IPS DF 6.9 (cell line): ENCODE measurements at places on chromosomes 3 and 15.

GRCh38 chr3:55044486-55044885, 116.6 kb upstream of the LRTM1 start:
- DNase-seq: no peak

DNA sequence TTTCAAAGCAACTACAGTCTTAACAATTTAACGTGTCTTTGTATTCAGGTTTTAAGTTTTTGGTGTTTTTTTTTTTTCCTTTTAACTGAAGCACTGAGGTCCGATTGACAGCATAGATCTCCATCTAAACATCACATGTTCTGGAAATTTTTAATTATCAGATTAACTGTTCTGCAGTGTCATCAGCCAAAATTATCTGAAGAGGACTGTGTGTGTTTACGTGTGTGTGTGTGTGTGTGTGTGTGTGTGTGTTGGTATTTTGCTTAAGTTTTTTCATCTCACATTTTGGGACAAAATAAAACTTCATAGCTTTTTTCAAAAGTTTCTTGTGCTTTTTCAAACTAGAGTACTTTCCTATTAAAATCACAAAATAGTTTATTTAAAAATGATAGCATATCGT, 1.8 kb downstream of the PIK3CA start:
- no peak for DNase-seq

DNA sequence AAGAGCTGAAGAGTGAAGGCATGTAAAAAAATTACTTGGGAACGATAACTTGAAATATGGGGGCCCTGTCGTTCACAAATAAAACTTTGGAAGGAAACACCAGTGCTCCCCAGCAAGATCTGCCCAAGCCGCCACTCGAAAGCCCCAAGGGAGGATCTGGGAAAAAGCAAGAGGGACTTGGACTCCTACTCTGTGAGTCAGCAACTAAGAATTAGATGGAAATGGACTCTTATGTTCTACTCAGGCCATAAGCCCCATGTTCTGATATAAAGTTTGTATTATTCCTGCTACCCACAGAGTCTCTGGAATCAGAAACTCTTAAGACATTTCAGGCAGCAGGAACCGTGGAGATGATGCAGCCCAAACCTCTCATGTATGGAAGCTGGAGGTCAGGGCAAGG, 75.7 kb downstream of the ITGB5 start:
- DNase-seq: no peak

- no peak for DNase-seq
Observed at GRCh38 chr15:62107571-62108121, 40.9 kb downstream of the C2CD4A start.

GRCh38 chr15:69009341-69009740, 5.2 kb upstream of the NOX5 start:
- no peak for DNase-seq

DNA sequence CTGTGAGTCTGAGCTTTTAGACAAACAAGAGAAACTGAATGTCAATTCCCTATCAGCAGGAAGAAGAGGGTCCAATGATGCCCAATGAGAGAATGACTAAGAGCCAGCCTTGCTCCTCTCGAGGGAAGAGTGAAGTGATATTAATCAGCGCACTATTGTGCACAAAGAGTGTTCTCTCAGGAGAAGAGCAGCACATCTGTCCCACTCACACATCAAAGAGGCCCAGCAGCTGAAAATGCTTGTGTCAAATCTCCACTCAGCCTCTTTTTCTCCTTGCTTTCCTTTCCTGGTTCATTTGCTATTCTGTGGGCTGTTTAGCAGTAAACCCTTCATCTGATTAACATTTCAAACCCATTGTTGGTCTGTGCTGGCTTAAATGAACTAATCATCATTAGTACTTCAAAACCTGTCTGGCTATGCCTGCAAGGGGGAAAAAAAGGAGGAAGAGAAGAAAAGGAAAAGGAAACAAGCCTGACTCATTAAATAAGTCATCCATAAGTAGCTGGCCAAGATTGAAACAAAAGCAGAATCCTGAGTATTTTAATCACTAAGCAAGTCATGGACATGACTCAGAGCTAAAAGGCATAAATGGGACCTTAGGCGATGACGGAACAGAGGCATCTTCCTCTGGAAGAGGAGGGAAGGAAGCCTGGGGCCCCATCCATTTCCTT, 912.7 kb downstream of the TUSC7 start:
- no peak for DNase-seq

GRCh38 chr3:54877730-54878129, 50.1 kb downstream of the LRTM1 start:
- DNase-seq: no peak

DNA sequence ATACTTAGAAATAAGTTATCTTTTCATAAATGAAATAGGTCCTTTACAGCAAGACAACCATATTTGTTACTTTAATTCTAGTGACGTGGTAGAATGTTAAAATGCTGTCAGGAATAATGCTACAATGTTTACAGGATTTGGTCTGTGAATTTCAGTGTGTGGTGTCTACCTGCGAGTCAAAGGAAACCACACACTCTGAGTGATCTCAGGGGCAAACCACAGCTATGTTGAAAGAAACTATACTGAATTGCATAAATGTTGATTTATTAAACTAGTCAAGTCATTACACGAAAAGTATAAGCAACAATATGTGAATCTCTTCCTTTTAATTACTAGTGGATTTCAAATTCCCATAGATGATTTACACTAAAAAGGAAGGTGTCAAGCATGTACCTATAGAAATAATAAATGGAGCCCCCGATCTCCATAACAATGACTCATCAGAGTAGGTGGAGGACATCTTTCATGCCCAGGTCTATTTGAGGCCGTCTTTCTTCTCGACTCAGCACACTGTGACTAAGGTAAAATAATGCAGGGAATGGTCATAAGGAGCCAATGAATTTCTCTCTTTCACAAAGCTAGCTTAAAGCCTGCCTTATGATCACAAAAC, 463.0 kb downstream of the ERC2 start:
- no peak for DNase-seq

DNA sequence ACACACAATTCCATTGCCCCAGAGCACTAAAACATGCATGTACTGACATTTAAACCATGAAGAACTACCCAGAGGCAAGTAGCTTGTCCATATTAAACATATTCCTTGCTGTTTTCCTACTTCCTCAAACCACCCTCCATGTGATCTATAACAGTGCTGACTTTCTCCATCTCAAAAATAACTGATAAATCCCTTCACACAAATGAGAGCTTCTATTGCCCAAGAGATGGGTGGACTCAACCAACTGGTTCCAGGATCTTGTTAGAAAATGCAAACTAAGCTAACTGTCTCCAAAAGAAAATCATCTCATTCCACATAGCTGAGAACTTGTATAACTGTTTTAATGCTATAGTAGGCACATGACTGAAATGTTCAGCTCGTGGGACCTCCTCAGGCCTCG, 29.6 kb downstream of the DCLK3 start:
- no peak for DNase-seq

DNA sequence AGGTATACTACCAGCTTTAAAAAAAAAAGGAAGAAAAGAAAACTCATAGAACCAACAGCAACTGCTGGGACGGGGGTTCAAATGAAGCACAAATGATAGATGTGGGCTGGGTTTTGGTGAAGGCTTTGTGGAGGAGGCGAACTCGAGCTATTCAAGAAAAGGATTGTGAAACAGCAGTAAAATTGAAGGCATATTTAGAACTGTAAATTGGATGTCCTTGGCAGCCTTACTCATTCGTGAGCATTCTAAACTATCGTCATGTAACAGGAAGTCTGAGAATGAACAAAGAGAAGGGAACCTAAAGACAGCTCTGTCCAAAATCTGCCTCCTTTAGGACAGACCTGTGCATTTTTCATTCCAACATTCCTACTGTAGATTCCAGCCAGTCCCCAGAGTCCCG, 97.8 kb downstream of the LARS2 start:
- DNase-seq: no peak

GRCh38 chr3:178206521-178206920, 329.7 kb upstream of the KCNMB2 start:
- DNase-seq: no peak

GRCh38 chr3:57852896-57853295, 96.8 kb downstream of the SLMAP start:
- no peak for DNase-seq

- no peak for DNase-seq
Observed at GRCh38 chr3:35744419-35744818, 105.1 kb downstream of the ARPP21 start.

DNA sequence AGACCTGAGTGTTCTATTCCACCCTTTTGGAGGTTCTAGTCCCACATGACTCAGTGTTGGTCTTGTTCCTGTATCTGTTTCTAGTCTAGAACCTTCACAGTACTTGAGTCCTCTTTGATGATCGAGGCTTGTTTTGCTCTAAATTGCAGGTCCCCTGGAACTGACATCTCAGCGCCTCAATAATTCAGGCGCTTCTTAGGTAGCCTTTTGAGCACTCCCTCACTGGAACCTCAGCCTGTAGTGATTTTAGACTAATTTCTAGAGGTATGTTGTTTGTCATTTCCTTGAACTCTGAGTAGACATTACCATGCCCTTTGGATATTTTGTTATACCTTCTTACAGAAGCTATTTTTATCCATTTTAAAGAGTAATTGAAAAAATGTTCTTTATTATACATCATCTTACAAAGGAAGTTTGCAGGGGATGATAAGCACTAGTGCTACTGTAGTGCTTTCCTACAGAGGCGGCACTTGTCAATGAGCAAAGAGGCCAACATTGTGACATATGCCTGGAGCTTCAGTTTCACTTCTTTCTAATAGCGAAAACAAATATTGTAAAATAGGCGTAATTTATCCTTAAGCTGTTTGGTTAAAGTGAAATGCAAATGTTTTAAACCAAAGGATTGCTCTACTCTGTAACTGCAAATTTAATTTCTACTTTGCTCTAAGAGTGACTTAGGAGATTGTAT, 75.7 kb downstream of the EFL1 start:
- DNase-seq: no peak

DNA sequence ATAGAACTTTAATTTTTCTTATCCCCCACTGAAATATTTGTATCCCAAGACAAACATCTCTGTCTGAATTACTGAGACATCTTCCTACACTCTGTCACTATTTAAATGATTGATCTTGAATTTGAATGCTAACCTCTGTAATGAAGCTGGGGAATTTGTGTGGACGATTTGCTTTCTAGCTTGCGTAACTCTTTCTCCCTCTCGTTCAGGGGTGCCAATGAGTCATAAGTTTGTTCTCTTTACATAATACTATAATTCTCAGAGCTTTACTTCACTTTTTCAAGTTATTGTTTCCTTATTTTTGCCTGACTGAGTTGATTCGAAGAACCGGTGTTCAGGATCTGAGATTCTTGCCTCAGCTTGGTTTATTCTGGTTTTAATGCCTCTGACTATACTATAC, 783.3 kb upstream of the CADM2 start:
- no peak for DNase-seq

- no peak for DNase-seq
Observed at GRCh38 chr15:84911879-84912660, 27.6 kb downstream of the SLC28A1 start.

DNA sequence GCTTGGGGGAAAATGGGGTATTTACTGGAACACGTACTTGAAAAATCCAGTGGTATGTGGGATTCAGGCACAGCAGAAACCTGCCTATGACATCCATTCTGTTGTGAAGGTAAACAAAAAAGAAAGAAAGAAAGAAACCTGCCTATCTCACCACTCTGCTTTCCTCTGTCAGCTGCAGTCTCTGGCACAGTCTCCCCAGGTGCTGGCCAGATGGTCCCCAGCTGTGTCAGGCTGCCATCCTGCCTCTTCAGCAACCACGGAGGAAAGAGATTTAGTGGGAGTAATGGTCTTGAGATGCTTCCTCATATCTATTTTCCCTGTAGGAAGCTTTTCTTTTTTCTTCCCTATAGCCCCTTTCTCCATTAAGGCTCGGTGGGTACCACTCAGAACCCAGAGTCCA, 2.5 kb upstream of the PXYLP1 start:
- DNase-seq: no peak

GRCh38 chr3:145767909-145768308, 393.1 kb downstream of the PLOD2 start:
- no peak for DNase-seq

DNA sequence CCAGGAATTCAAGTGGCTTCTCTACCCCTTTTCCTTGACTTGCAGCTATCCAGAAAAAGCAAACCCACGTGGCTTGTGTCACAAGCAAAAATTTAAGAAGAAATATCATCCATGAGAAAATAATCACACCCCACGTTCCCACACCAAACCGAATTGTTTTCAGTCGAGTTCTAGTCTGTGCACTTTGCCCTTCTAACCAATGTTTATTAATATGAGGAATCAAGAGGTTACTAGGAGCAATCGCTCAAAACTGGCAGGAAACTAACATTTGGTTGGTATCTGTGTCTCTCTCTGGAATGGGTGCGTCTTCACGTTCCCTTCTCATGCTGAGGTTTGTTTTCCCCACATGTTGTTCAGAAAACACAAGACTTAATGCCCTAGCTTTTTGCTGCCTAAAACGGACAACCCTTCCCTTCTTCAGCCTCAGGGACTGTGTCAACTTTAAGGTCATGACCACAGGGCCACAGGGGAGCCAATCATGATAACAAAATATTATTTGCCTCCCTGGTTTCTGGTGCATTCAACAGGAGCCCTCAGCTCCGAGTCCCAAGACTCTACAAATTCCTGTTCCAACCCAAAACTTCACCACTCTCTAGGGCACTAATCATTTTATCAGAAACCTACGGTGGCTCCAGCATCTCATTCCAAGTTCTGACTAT, 41.4 kb upstream of the LMCD1 start:
- no peak for DNase-seq

DNA sequence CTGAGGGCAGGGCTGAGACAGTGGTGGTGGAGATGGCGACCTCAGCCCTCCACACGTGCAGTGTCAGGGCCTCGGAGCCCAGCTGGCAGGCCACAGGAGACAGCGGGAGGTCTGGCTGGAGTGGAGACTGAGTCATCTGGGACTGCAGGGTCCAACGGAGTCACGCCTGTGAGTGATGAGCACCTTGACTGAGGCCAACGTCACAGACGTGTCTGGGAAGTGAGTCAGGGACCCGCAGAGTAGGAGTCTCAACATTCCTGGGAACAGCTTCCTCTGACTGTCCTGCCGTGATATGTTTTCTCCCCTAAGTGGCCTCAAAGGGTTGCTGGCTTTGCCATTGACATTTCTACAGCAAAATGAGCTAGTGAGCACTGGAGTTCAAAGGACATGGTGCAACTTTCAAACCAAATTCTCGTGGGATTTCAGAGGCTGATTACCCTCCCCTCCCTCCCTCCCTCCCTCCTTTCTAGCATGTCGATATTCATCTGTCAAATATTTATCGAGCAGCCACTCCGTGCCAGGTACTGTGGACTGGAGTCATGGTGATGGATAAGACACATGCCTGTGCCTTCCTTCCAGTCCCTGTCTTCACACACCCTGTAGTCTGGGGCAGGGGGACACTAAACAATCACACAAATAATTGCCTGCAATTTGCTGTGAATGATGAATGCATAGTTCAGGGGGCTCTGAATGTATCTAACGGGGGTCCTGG, 53.3 kb upstream of the AMOTL2 start:
- no peak for DNase-seq

DNA sequence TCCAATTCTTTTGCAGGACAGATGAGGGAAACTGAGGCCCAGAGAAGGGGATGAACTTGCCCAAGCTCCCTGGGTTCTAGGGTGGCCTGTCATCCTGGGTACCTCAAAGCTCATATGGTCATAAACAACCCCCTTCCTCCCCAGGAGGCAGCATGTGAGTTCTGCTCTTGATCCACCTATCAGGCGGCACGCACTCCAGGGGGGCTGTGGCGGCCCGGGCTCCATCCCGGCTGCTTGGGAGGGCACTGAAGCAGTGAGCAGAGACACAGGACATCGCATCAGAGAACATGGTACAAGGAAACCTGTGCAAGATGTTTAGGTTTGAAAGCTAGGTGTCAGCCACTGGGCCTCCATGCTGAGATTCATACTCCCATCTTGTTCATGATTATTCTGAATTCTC, 34.2 kb downstream of the CPN2 start:
- DNase-seq: no peak

GRCh38 chr15:90816401-90817116, 51.8 kb upstream of the FURIN start:
- no peak for DNase-seq
